Caco-2 (cell line): ENCODE measurements at places on chromosomes 7 and 10. TPM values are rescaled to one million over a fixed set of nuclear protein-coding genes. Genes with fewer than 3 reads are reported as not detected.
A peak's percentile ranks its signal among the peaks of the same experiment; 100 is the strongest.

DNA sequence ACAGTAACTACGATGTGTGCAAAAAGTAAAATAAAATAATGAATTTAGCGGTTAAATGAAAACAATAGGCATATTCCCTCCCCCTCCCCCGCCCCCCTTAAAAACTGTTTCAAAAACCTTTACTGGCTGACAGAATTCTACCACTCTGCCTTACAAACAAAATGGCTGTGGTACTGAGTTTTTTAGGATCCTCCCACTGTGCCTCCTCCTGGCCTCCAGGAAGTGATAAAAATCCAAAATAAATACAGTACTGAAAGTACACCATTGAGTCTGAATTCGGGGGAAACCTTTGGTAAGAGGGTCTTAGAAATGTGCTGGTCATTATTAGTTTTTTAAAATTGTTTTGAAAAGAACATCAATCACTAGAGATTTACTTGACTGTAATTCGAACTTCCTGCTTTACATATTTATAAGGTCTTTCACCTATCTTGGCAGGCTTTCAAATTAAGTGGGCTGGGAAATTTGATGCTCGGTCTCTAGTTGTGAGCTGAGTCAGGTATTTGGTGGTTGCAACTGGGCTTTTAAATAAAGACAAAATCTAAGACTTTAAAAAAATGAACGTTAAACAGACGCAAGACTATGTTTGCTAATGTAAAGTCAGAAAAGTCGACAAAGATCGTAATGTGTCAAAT lies 32.5 kb upstream of the EPC1 start:
- peak overlapping the region; percentile 70 for H3K4me3 ChIP-seq
- H3K27ac ChIP-seq: no peak overlapping the region
- no peaks in the 10 kb centered on the region for H3K27me3 ChIP-seq
- H3K4me1 ChIP-seq: peaks cover 5% of the 10 kb centered on the region; the same call in 1 of the 2 replicates
- H3K36me3 ChIP-seq: no peaks in the 10 kb centered on the region
- DNase-seq: peak; percentile 33

DNA sequence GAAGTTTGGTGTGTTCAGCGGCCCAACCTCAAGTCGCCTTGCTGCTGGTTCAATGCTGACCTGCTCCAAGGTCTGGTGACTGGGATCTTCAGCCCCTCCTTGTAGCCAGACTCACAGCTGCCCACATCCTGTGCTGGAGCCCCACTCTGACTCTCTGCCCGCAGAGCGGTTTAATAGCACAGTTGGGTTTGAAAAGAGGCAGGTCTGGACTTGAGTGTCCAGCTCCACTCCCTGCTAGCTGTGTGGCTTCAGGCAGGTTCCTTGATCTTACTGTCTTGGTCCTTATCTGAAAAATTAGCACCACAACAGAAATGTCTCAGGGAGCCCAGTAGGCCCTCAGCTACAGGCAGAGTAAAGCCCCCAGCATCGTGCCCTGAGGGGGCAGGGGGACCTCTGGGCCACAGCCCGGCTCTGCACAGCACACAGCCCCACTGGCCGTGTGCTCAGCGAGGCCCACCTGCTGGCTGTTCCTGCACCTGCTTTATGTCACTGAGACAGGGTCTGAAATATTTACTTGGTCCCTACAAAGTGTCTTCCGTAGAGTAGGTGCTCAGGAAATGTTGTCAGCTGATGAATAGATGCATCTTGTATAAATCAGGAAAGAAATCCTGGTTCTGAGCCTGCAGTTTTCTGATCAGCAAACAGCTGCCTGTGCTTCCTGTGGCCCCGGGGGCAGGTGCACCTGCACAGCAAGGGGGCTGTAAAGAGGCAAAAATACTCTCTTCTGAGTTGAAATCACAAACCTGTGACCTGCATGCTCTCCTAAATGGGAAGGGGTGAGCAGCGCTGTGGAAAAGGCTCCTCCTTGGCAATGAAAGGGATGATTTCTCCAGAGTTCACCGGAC lies 155.5 kb downstream of the SVIL start:
- no peaks in the 10 kb centered on the region for H3K27me3 ChIP-seq
- no peak overlapping the region for H3K4me3 ChIP-seq
- DNase-seq: no peak
- H3K4me1 ChIP-seq: no peaks in the 10 kb centered on the region
- peaks cover 7% of the 10 kb centered on the region for H3K36me3 ChIP-seq

- no peak overlapping the region for H3K4me3 ChIP-seq
- no peaks in the 10 kb centered on the region for H3K36me3 ChIP-seq
- no peak for DNase-seq
- no peaks in the 10 kb centered on the region for H3K4me1 ChIP-seq
These were observed 614.2 kb upstream of the ADARB2 start for GRCh38 chr10:2351566-2351965.

GRCh38 chr7:5594616-5595544 lies 171.2 kb upstream of the TNRC18 start:
- H3K27me3 ChIP-seq: no peaks in the 10 kb centered on the region
- peaks cover 40% of the 10 kb centered on the region for H3K4me1 ChIP-seq
- peak overlapping the region; percentile 84 for H3K4me3 ChIP-seq
- H3K27ac ChIP-seq: peak overlapping the region; percentile 79

Gene GRM8
- total RNA-seq: not detected in 2 replicates

Gene A1CF
- total RNA-seq: 29.9 and 36.0 TPM in 2 replicates
